ENCODE measurements at places on chromosomes 16 and 17.

GRCh38 chr17:45221081-45222013 is at the start of gene FMNL1:
Gene FMNL1 (plus strand): TSS chr17:45221885. CDS start chr17:45222125, 240 bp downstream.
- DNase-seq, result peak; percentile 73

DNA sequence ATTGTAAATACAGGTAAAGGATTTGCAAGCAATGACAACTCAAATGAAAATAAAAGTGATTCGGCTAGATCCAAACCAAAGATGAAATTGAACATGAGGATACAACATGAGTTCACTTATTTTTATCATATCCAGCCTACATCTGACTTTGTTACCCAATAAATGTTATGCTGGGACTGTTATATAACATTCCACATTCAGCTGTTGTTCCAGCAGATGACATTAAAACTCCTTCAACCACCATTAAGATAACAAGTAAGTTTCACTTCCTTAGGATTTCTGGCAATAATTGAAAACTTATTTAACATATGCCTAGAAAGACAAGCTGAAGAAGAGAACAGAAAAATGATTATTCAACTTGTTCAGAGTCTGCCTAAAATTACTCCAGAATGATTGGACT is 729.4 kb downstream of the CDH11 start:
- no peak for DNase-seq

DNA sequence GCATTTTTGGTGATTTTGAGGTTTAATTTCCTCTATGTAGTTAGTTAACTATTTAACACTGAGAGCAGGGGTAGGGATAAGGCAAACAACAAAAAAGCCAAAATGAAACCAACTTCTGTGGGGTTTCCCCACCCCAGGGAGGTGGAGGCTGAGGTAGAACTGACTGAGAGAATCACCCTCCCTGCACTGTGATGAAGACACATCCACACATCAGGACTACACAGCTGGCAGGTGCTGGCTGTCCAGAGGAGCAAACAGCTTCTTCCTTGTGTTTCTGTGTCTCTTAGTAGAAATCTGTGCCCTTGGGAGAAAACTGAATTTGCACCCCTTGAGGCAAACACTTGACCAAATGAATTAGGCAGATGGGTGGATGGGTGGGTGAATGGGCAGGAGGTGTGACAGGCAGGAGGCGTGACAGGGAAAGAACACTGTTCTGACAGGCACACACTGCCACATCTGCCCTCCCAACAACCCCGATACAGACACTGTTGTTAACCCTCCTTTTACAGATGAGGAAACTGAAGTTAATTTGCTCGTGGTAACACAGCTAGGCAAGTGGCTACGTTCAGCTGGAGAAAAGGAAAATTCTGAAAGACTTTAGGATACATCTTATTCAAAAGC is 62.9 kb upstream of the AMZ2 start:
- peak; percentile 82 for DNase-seq

DNA sequence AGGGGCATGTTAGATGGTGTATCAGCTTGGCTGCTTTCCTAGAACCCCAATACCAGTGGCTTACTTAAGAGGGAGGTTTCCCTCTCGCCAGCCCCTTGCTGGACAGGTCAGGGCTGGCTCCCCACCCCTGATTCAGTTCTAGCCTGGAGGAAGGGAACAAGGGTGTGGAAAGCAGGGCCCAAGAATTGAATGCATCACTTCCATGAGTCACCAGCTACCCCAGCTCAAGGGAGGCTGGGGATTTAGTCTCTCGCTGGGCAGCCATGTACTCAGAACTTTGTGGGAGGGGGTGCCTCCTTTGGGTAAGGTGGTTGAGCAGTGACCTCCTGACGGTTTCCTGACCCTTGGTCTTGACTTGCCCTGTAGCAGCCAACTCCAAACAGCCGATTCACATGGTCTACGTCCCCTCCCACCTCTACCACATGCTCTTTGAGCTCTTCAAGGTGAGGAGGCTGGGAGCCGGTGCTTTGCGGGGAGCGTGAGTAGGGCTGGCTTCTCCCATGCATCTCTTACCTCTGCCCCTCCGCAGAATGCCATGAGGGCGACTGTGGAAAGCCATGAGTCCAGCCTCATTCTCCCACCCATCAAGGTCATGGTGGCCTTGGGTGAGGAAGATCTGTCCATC is 12.8 kb downstream of the PDK2 start:
- no peak for DNase-seq

DNA sequence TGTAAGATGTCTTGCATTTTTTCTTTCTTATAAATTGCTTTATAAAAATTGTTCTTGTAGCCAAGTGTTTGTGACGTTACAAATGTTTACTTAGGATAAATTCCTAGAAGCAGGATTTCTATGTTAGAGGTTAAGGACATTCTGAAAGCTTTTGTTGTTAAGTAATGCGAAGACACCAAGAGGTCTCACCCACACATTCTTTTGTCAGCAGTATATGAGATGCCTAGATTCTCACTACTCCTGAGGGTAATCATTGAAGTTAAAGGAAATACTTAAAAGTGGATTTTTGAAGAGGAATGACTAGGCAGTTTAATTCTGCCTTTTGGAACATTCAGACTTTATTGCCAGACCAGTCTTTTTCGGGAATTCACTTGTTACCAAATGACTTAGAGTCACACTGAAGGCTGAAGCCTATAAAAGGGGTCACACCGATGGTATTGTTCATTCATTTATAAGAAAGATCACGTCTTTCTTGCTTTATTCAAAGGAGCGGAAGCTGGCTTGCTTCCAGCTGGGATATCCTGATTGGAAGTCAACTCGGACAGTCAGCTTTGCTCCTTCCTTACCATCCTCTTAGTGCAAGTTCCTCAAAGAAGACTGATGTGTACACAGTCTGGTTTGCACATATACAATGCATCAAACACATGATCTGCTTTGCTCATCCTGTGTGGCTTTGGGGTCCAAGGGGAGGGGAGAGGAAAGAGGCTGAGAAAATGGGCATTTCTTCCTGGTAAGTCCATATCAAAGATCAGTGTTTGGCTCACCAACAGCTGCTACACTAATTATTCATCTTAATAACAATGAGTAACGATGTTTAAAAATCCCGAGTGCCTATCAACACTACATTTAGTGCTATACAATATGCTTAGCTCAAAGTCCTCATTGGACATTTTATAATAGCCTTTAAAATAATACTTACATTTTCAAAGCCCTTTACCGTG is 160.0 kb downstream of the MAP2K6 start:
- no peak for DNase-seq

DNA sequence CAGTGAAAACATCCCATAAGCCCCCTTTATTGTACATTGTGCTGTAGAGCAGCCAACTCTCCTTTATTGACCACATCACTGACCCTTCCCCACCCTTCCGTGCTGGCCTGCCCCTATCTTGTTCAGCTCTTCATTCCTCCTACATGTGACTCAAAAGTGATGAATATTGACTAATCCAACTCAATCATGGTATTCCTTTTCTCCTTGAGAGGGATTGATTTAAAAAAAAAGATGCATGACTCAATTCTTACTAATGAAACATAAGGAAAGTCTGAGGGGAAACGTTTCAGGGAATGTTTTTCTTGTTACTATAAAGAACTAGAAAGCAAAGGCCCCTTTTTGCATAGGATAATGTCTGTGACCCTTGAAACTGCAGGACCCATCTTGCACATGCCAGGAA is 125.2 kb upstream of the SOX9 start:
- no peak for DNase-seq

DNA sequence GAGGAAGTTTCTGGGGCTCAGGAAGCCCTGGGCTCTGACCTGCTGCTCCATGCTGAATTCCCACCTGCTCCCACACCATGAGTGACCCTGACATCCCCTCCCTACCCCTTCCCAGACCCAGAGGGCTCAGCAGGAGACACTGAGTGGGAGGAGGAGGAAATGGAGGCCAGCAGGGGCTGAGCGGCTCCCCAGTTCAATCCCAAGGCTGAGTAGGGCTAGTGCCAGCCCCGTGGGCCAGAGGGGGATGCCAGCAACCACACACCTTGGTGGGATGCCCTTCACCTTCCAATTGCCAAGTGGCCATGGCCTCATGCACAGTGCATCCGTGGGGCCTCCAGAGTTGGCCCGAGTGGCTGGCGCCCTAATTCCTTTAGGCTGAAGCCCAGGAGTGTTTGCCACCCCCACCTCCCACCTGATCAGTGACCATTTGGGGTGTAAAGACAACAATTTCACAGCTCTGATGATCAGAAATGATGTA is 1.0 kb upstream of the ADGRG3 start:
- DNase-seq, result no peak

- no peak for DNase-seq
Measured at GRCh38 chr17:28698253-28698941, 13.3 kb downstream of the PROCA1 start.

GRCh38 chr17:64025732-64026294 is 5.4 kb upstream of the ICAM2 start:
- DNase-seq, result peak; percentile 96

DNA sequence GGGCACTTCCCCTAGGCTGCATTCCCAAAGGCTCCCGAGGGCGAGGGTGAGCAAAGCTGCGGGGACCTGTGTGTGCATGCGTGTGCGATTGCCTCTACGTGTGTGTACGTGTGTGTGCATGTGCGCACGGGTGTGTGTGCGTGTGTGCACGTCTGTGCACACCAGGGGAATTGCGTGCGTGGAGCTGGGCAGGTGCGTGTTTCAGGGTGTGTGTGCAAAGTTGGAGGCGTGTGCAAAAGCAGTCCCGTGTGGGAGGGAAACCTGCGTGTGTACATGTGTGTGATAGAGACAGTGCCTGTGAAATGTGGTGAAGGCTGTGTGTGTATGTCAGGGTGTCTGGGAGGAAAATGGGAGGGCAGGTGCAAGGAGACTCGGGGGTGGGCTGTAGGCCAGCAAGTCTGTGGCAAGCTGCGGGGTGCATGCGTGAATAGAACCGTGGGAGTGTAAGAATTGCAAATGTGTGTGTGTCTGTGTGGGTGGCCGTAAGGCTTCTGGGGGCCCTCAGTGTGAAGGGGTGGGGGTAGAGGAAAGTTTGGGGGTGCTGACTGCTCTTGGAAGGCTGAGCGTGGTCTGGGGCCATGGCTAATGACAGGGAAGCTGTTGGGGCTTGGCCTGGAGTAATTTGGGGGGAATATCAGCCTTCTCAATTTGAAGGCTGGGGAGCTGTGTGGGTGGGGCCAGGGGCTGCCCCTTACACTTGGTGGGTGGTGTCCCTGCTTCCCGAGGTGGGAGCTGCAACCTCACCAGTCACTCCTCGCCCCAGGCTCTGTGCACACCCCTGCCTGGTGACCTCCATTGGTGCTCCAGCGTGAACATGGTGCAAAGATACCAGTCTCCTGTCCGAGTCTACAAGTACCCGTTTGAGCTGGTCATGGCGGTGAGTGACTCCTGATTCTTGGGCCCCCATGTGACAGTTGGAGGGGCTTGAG is 644 bp downstream of the SEC14L5 start:
- DNase-seq, result no peak

GRCh38 chr17:21061971-21062526 is 19.2 kb upstream of the USP22 start:
- no peak for DNase-seq

- peak; percentile 27 for DNase-seq
Measured at GRCh38 chr17:57281887-57282286, 25.6 kb downstream of the MSI2 start.

GRCh38 chr17:77891602-77892001 is 66.9 kb upstream of the TNRC6C start:
- no peak for DNase-seq

GRCh38 chr16:84960942-84961341 is 50.4 kb downstream of the ZDHHC7 start:
- no peak for DNase-seq

Measured in CD4-positive, alpha-beta T cell treated with Interleukin-4 for 1 hour (primary cell).